ENCODE measurements at places on chromosomes 5 and 9.

- DNase-seq = peak; percentile 82
Observed at GRCh38 chr5:35313291-35313690, 83.0 kb upstream of the PRLR start.

- DNase-seq = no peak
Observed at GRCh38 chr5:1368756-1369155, 23.9 kb upstream of the CLPTM1L start.

- no peak for DNase-seq
Observed at GRCh38 chr9:14209399-14210345, 104.3 kb downstream of the NFIB start.

- DNase-seq = peak; percentile 29
Observed at GRCh38 chr9:118367383-118367782, 663.2 kb downstream of the TLR4 start.

GRCh38 chr9:69673311-69673640 lies 1.1 kb upstream of the APBA1 start:
- no peak for DNase-seq

GRCh38 chr5:78610636-78611035 lies 37.9 kb downstream of the LHFPL2 start:
- no peak for DNase-seq

GRCh38 chr5:128399111-128399510 lies 138.9 kb downstream of the FBN2 start:
- DNase-seq = no peak

DNA sequence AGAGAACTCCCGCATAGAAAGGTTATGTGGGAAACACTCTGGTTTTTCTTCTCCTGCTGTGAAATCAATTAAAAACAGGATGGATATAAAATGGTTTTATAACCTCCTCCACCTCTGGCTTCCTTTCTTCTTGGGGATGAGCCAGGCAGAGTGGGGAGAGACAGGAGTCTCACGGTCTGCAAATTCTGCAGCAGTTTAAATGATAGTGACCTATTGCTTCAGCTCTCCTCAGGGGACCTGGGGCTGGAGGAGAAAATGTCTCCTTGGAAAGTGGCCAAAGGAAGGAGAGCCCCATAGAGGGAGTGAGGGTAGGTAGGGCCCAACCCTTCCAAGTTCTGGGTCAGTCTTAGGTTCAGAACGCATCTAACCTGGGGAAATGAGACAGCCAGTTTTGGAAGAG lies 118.8 kb downstream of the MTX3 start:
- no peak for DNase-seq

- DNase-seq = no peak
Observed at GRCh38 chr5:124895236-124895635, 148.8 kb upstream of the ZNF608 start.

DNA sequence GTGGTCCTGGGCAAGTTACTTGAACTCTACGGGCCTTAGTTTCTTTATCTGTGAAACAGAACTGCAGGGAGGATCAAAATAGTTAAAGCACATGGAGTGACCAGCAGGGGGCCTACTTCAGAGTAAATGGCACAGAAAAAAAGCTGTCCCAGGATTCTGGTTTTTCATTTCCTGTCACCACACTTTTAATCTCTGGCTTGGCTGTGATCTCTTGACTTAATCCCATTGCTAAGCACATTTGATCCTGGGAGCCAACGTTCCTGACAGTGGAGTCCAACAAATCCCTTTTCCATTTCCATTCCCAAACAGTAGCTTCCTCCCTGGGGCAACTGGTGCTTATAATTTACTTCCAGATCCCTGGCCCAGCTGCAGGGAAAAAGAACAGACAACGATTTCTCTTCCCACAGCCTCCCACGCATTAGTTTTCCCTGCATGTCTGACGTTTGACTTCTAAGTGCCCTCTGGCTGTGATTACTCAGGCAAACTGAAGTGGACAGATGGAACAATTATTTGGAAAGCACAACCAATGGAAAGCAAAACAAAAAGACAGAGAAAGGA lies 136.5 kb upstream of the STK32A start:
- peak; percentile 58 for DNase-seq

DNA sequence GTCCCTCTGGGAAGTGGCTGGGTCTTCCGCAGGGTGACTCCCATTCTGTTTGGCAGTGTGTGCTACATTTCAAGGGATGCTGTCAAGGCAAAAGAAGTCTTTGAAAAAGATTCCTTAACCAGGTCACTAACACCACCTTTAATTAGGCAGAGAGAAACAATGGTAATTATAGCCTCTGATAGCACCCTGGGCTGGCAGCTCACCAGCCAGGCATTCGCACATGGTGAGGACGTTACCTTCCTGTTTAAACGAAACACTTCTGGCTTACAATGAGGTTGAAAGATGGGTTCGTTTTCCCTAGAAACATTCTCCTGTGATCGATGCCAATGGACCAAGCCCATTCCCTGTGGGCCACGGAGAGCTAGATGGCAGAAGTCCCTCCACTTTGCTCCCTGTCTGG lies 230.1 kb upstream of the PANK3 start:
- no peak for DNase-seq

GRCh38 chr5:167557359-167557758 lies 734.1 kb upstream of the WWC1 start:
- DNase-seq = no peak

DNA sequence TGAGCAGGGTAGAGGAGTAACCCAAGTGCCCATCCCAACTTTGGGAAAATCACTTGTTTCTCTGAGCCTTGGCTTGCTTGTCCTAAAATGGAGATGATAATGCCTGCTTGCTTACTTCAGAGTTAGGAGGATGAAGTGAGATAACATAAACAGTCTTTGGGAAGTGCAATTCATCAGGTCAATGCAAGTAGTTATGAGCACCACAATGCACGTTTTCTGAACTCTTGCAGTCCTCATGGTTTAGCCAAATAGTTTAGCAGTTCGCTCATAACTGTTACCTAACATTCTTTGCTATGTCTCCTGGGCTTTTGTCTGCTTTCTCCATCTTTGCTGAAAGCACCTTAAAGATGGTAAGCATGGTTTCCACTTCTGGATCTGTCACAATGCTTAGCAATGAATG lies 270.0 kb downstream of the ADAMTSL1 start:
- DNase-seq = no peak

- peak; percentile 81 for DNase-seq
Observed at GRCh38 chr9:6757132-6757455, 679 bp upstream of the KDM4C start.

- DNase-seq = no peak
Observed at GRCh38 chr9:108153416-108153815, 663.8 kb upstream of the KLF4 start.

GRCh38 chr5:136396886-136397285 lies 31.5 kb upstream of the TRPC7 start:
- no peak for DNase-seq

DNA sequence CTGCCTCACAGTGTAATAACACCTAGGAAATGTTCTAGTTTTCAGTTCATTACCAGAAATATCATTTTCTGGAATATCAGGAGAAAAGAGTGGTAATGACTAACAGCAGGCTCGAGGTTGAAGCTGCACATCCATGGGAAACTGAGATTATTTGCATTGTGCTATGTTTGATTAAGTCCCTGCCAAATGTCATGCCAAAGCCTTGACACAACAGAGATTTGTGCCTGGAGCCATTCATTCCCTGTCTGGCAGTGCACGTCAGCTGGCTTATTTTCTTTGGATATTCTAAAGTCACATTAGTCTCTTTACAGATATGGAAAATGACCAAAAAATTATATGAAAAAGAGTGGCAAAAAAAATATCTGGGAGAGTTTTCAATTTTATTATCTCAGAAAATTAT lies 848.0 kb downstream of the PTPRD start:
- no peak for DNase-seq

GRCh38 chr5:158086856-158087255 lies 227.9 kb upstream of the CLINT1 start:
- DNase-seq = no peak

DNA sequence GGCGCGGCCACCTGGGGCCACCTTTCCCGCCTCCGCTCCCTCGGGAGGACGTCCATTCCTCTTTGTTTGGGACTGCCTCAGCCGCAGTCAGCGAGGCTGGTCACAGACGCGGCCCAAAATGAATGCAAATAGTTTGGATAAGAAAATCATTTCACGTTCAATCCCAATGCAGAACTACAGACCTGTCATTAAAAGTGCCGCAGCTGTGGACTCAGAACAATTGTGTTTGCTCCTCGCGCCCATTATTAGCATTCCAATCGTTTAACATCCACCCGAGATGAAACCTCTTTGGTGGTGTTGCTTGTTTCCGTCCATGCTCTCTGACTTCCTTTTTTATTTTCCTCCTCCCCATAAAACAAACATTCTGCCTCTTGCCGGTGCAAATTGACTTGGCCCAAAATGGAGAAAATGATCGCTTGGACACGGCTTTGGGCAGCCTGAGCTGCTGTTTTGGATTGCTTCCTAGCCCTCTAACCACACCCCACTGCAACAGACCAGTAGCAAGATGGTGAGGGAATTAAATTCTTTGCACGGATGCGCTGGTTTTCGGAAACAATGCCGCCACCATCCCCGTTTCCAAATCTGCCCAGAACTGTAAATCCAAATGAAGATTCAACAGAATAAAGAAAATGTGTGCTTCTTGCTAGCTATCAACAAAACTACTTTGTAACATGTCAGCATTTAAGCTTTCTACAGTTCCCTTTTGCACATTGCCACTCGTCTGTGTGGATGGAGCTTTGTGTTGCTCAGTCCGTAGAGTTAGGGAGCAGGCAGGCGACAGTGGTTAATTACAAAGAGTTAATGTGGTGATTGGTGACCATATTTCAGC lies 784 bp downstream of the NLN start:
- peak; percentile 65 for DNase-seq

DNA sequence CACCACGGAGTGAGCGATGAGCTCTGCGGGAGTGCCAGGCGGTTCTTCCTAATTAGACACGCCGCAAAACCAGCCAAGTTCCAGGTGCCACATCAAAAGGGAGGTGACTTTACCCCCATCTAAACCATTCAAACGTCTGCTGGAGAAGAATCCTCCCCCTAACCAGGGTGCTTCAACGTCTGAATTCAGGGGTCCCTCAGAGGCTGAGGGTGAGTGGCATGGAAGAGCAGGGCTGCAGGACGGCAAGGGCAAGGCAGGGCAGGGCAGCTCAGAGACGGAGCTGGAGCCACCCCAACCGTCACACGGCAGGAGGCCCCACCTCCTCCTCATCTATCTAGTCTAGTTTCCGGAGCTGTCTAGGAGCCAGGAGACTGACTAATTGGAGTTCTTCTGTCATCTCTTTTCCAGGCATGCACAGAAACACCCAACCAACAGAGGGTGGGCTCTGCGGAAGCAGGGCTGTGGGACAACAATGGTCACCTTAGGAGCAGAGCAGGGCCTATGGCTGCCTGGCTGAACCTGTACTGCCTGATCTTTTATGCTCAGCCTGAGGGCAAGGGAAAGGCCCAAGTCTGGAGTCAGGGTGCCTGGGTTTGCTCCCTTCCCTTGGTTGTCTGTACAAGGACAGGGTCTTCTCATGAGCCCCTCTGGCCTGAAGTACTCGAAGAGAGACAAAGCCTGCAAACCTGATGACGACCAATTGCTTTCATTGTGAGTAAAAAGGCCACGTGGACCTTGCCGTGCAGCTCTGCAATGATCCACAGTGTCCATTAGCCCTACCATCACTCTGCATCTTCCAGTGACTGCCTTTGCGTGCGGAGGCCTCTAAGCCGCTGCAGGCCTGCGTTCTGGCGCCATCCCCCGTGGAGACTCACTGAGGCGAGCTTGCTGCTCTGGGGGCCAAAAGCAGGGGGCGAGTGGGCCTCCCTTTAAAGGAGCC lies 81.0 kb upstream of the SLC25A51 start:
- DNase-seq = peak; percentile 54

GRCh38 chr5:35056686-35057085 lies 8.9 kb upstream of the AGXT2 start:
- DNase-seq = no peak

- DNase-seq = peak; percentile 68
Observed at GRCh38 chr5:36373527-36374086, 71.9 kb upstream of the RANBP3L start.

DNA sequence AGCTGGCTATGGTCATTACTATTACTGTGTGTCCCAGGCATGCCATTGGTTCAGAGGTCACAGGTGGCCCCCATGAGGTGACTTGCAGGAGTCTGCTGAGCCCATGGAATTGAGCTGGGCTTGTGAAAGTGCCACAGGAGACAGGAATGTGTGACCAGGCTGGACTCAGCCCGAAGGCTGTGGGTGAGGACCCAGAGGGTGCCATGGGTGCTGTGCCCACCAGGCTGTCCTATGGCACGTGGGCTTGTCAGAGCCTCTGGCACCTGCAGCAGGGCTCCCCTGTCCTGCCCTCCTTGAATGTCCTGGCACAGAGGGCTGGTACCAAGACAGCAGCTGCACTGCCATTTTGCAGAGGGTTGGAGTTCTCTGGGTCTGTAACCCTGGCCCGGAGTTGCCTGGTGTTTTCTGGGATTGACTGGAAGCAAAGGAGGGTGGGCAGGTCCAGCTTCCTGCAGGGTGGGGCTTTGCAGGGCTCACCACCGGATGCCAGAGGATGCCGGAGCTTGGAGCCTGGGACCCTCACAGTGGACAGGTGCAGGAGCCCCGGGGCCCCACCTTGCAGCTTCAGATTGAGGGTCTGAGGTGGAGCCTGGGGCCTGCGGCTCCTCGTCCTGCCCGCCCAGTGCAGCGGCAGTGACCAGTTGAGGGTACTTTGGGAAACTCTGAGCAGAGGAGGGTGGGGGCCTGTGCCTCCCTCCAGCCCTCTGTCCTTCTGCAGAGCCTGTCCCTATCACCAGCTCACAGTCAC lies 14.2 kb downstream of the COL5A1 start:
- DNase-seq = no peak

- no peak for DNase-seq
Observed at GRCh38 chr5:148816357-148816756, 10.1 kb upstream of the ADRB2 start.

GRCh38 chr9:124868511-124869465 lies 6.9 kb downstream of the ARPC5L start:
- DNase-seq = peak; percentile 93

DNA sequence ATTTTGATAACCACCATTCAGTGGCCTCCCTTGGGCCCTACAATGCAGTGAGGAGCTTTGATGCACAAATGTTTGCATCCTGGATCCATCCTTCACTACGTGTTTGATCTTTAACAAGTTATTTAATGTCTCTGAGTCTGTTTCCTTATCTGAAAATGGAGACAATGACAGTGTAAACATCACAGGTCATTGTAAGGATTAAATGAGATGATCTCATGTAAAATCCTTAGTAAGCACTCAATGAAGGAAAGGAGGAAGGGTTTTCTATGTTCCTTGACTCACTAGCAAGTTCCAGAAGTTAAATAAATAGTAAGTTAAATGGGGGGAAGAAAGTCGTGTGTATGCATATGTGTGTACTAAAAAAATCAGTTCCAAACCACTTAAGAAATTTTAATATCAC lies 9.8 kb upstream of the SLC36A3 start:
- DNase-seq = no peak

- peak; percentile 51 for DNase-seq
Observed at GRCh38 chr9:5510360-5510931, at the start of gene PDCD1LG2. TSS of gene PDCD1LG2 (plus strand) at chr9:5510531. CDS start at chr9:5522547, 12,016 bp downstream.

DNA sequence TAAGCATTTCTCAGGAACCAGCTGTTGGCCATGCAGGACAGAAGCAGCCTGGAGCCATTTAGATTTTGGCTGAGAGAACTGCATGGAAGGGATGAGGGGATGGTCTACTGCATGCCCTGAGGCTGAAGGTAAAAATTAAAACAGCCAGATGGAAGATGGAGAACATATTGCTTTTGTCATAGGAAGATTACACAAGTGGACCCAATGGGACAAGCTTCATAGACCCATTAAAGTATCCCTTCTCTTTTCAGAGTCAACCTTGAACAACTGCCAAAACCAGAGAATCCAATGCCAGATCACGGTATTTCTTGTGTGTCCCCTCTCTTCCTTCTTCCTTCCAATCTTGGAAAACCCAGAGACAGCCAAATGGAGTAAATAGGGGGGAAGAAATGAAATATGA lies 253.4 kb downstream of the NR2F1-AS1 start:
- DNase-seq = no peak

Data from kidney tubule cell (primary cell).